ENCODE measurements at places on chromosomes 13 and 19.

- DNase-seq = no peak
These were observed 43.0 kb downstream of the ZAR1L start for GRCh38 chr13:32272021-32272683.

DNA sequence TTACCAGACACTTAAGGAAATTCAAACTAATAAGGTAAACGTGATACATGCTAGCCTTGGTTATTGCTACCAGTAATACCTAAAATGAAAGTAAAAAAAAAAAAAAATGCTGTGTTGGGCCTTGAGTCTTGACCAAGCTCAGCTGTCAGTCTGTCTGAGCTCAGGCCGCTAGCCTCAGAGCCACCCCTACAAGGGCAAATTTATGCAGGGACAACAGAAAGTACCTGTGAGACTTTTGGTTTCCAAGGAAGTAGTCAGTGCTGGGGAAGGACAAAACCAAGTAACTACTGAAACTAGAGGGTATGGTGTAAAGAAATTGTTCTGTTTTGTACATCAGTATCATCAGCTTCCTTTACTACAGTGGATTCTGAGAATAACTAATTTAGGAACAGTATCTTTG is 134.3 kb upstream of the SLITRK5 start:
- no peak for DNase-seq

- no peak for DNase-seq
These were observed 28.2 kb downstream of the KCNC3 start for GRCh38 chr19:50300814-50301606.

DNA sequence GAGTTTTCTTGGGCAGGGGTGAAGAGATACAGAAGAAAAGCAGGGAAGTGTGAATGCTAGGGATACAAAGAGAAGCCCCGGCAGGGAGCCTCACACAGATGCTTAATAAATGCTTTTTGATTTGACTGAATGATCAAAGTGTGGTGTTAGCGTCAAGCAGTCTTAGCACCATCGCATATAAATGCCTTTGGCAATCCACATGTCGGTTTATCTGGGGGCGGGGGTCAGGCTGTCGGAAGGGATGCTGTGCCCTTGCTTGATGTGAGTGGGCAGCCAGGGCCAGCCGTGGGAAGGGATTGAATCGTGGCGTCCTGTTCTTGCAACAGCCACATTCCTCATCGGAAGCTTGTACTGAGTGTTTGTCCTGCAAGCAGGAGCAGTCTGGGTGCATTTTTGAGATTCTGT is 173.1 kb downstream of the LACC1 start:
- no peak for DNase-seq

- no peak for DNase-seq
These were observed 124.4 kb downstream of the RNF17 start for GRCh38 chr13:24888291-24888931.

DNA sequence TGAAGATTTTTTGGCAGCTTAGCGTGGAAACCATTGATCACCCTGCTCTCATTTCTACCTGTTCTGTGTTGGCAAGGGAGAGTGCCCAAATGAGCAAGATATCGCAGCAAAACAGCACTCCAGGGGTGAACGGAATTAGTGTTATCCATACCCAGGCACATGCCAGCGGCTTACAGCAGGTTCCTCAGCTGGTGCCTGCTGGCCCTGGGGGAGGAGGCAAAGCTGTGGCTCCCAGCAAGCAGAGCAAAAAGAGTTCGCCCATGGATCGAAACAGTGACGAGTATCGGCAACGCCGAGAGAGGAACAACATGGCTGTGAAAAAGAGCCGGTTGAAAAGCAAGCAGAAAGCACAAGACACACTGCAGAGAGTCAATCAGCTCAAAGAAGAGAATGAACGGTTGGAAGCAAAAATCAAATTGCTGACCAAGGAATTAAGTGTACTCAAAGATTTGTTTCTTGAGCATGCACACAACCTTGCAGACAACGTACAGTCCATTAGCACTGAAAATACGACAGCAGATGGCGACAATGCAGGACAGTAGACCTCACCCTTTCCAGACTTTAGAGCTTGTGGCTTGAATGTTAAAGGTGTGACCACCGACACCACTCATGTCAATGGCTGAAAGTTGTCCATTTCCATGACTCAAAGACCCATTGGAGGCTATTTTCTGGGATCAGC is 5.8 kb downstream of the CEBPG start:
- no peak for DNase-seq

- DNase-seq = no peak
These were observed 384.9 kb downstream of the KCNRG start for GRCh38 chr13:50400035-50400726.

GRCh38 chr19:13042443-13043130 is 47.3 kb downstream of the NFIX start:
- DNase-seq = no peak

- no peak for DNase-seq
These were observed 1.9 kb upstream of the SLITRK1 start for GRCh38 chr13:83884141-83884540.

DNA sequence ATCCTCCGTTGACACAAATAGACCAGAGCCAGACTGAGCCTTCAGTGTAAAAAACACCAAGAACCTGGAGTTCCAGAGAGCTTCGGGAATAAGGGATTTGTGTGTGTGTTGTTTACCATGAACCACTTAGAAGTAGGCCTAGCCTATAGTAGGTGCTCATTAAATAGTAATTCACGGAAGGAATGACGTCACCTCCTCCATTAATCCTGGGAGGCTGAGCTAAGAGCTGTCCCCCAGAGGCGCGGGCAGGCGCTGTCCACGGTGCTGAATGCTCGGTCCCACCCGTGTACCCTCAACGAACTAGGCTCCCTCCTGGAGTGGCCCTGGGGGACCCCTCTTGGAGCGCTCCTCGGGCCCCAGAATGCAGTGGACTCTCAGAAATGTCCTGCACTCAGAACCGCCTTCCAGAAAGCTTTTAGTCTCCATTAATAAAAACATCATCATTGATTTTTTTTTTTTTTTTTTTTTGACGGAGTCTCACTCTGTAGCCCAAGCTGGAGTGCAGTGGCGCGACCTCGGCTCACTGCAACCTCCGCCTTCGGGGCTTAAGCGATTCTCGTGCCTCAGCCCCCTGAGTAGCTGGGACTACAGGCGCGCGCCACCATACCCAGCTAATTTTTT is 6.5 kb downstream of the UNC13A start:
- no peak for DNase-seq

GRCh38 chr13:20782116-20782708 is 8.5 kb upstream of the EEF1AKMT1 start:
- no peak for DNase-seq

- no peak for DNase-seq
These were observed 1759.1 kb downstream of the OLFM4 start for GRCh38 chr13:54787754-54788153.

GRCh38 chr13:111153977-111154332 is 38.8 kb downstream of the ARHGEF7 start:
- peak; percentile 27 for DNase-seq

DNA sequence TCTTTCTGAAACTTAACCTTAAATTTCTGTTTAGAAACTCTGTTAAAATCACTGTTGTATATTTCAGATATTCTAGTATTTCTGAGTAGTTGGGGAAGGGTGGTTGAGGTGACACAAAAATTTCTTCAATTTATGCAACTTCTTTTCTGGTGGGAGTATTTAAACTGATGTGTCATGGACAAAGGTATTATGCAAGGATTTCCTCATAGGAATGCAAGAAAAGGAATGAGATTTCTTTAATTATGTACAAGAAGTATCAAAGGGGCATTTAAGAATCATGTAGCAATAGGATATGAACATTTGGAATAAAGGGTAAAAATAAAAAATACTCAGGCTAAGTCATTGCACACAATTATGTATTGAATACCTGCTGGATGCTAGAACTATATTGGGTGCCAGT is 575.8 kb upstream of the KLF12 start:
- no peak for DNase-seq

- DNase-seq = no peak
These were observed 21.5 kb upstream of the FOSB start for GRCh38 chr19:45446295-45446694.

DNA sequence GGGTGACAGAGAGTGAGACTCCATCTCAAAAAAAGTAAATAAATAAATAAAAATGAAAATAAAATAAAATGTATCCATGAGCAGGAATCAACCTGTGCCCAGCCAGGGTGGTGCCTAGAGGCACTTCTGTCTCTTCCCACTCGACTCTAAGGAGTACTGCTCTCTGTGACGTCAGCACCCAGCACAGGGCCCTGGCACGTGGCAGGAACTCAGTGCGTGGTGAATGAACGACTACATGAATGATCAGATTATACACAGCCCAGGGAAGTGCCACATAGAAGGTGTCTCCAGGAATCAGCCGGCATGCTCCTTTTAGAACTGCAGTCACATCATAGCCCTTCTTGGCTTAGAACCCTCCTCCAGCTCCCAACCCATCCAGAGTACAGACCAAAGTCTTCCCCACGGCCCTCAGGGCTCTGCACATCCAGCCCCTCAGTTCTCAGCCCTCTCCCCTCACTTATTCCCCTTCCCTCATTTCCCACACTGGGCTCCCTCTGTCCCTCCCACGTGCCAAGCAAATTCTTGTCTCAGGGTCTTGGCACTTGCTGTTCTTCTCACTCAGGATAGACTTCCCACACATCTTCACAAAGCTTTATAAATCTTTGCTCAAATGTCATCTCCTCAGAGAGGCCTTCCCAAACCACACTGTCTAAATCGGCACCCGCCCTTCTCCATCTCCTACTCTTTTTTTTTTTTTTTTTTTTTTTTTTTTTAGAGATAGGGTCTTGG is 4.2 kb downstream of the CLIP3 start:
- DNase-seq = no peak

- DNase-seq = no peak
These were observed at the start of gene ZNF98 for GRCh38 chr19:22422211-22422610. Gene ZNF98, minus strand, starts transcription at chr19:22422346. Its CDS starts 122 bp downstream, at chr19:22422224.

DNA sequence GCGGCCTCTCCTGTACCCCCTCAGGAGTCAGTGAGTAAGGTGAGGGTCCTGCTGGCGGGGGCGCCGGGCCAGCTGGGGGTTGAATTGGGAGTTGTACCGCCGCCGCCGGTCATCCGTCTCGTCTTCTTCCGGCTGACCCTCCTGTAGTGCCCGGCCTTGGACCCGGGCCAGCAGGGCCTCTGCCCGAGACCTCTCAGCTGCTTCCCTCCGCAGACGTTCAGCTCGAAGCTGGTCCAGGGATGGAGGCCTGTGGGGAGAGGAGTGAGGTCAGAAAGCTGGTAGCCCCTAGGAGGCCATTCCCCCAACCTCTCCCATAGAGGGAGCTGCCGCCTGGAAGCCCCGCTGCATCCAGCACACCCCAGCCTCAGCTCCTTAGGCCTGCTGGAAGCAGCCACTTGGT is 3.8 kb downstream of the LENG1 start:
- no peak for DNase-seq

DNA sequence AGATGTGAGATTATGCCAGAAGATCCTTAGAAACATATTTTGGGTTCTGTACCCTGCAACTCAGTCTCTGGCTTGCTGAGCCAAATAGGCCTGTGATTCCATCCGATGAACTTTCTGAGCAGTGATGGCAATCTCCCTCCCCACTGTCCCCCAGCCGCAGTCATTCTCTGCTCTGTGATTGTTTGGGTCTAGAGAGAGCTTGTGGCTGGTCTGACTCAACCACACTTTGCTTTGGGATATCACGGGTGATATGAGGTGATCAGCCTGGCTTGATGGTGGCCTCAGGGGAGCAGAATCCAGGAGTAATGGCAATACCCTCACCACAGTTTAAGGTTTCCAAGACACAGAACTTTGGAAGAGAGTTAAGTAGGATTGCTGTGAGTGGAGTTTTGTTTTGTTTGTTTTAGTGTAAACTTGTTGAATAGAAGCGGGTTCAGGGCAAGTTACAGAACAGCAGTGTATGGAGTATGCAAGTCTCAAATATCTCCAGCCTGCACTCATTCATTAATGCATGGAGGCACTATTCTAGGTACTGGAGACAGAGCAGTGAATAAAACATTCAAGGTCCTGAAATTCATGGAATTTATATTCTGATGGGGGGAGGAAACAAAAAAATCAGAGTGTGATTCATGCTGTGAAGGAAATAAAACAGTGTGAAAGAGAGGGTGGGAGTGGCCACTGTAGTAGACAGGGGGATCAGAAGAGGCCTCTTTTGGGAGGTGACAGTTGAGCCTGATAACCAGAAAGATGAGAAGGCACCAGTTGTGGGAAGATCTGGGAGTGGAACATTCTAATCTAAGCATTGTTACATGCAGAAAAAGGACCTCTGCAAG is 5.3 kb downstream of the SAMD4B start:
- no peak for DNase-seq

- no peak for DNase-seq
These were observed 6.0 kb upstream of the ELAVL3 start for GRCh38 chr19:11486661-11487503.

DNA sequence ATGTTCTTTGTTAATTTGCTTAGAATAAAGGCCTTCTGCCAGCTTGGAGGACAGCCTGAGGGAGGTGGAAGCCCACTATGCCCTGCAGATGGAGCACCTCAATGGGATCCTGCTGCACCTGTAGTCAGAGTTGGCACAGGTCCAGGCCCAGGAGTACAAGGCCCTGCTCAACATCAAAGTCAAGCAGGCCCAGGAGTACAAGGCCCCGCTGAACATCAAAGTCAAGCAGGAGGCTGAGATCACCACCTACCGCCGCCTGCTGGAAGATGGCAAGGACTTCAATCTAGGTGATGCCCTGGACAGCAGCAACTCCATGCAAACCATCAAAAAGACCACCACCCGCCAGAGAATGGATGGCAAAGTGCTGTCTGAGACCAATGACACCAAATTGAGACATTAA is 41.7 kb downstream of the ZNF85 start:
- no peak for DNase-seq

DNA sequence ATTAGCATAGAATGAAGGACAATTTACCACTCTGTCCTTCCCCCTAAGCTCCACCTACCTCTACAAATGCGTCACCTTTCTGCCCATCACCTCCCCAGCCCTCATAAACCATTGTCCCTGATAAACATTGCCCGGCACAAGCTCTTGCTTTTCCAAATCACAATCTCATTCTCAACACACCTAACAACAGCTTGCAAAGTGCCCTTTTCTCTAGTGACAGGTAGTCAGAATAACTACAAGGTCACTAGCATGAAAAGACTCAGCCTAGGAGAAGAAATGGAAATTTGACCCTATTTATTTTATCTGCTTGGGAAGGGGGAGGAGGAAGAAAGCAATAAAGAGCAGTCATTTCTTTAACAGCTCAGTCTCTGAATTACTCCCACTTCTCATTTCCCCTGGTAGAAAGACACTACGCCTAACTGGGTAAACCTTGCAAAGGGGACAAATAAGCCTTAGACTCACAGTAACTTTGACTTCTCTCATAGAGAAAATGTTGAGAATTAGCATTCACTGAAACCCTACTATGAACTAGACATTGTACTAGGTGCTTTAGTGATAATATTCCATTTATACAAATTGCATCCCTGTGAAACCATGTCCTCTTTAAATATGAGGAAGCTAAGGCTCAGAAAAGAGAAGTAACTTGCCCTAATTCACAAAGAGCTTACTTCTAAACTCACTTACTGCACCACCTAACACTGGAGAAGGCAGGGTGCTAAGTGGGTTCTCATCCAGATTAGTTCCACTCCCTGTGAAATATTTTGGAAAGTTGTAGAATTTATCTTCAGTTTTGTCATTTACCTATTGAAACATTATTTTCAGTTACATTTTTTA is 116.2 kb upstream of the FNDC3A start:
- DNase-seq = no peak

- DNase-seq = no peak
These were observed 1.1 kb downstream of the UBXN6 start for GRCh38 chr19:4456476-4456842.

GRCh38 chr19:12986726-12987125 is 8.5 kb upstream of the NFIX start:
- no peak for DNase-seq

- DNase-seq = no peak
These were observed 61.1 kb downstream of the GPC5 start for GRCh38 chr13:91459485-91459884.

All from CMK (cell line).